Dermis blood vessel endothelial cell (primary cell): ENCODE measurements at places on chromosomes 5 and 9.

DNA sequence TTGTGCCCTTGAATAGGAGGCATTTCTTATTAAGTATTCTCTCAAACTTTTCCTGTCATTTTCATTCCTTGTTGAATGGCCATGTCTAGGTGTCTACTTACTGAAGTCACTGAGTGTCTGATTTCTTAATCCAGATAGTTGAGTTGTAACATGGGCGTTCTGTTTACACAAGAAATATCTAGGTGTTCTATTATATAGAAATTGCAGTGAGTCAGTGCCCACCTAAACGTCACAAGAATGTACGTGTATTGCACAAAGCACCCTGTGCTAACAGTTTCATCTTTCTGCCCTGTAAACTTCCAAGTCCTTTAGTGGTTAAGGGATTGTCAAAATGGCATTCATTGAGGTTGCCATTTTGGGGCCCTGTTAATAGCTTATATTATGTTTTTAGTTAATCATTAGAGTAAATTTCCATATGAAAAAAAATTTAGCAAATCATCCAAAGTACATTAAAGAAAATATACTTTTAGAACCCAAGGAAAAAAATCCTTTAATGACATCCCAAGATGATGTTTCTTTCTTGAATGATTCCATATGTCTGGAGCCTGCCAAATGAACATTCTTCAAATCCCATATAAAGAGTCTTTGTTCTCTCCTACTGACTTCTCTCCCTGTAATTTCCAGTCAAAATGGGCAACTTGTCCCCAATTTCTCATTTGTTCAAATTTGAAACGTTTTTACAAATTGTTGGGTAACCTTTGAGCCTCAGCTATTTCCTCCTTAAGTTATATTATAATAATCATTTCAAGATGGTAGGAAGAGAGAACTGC lies 114.2 kb downstream of the GOLPH3 start:
- DNase-seq: no peak

GRCh38 chr9:129554649-129555048 lies 66.3 kb downstream of the C9orf50 start:
- DNase-seq: peak; percentile 41

DNA sequence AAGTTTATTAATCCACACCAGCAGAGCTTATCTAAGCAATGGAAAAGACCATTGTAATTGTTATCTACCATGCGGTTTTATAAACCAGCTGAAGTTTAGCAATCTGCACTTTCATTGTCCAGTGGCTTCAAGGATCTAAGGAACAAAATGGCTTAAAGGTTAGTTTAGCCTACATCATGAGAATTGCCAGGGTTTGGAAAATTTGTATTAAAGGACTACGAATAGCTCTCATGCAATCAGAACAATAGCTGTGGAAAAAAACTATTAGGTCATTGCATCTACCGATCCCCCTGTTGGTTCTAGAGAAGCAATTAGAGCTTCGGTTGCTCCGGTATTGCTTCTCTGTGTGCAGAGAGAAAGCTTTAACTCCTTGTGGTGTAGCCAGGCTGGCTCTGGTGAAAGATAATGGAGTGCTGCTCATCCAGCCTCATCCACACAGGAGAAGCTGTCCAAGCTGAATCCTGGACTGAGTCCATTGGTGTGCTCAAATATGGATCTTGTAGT lies 86.3 kb upstream of the SLC12A2 start:
- DNase-seq: peak; percentile 39

- DNase-seq: no peak
Measured at GRCh38 chr9:126327714-126328185, 1.1 kb downstream of the MVB12B start.

GRCh38 chr9:91220491-91221135 lies 141.1 kb downstream of the AUH start:
- no peak for DNase-seq
